Activated naive CD4-positive, alpha-beta T cell (primary cell): ENCODE measurements at places on chromosomes 1 and 21.

DNA sequence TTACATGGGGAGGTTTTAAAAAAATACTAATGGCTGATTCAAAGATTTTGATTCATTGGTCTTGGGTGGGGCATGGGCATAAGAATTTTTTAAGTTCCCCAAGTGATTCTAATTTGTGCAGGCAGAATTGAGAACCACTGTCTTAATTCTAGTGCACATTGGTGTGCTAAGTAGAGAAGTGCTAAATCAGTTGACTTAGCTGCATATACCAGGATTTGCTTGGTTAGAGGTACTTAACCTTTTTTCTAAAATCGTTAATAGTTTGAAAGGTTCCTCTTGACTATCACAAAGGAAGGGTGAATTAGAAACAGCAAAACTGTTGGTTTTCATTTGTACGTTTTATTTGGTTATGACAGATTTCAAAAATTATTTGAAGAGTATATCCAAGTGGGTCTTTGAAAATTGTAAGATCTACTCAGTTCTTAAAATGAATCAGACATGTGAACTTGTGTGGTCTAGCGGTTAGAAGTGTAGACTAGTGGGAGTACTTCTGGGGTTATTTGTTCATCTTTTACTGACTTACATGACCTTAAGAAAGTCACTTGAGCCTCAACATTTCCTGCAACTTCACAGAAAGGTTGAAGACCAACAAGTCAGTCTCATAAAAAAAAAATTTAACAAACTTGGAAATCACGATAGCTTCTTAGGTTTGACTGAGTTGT, 66.7 kb downstream of the RPAP2 start:
- no peak for DNase-seq

- DNase-seq: no peak
Measured at GRCh38 chr1:224447251-224447650, 12.7 kb upstream of the WDR26 start.

DNA sequence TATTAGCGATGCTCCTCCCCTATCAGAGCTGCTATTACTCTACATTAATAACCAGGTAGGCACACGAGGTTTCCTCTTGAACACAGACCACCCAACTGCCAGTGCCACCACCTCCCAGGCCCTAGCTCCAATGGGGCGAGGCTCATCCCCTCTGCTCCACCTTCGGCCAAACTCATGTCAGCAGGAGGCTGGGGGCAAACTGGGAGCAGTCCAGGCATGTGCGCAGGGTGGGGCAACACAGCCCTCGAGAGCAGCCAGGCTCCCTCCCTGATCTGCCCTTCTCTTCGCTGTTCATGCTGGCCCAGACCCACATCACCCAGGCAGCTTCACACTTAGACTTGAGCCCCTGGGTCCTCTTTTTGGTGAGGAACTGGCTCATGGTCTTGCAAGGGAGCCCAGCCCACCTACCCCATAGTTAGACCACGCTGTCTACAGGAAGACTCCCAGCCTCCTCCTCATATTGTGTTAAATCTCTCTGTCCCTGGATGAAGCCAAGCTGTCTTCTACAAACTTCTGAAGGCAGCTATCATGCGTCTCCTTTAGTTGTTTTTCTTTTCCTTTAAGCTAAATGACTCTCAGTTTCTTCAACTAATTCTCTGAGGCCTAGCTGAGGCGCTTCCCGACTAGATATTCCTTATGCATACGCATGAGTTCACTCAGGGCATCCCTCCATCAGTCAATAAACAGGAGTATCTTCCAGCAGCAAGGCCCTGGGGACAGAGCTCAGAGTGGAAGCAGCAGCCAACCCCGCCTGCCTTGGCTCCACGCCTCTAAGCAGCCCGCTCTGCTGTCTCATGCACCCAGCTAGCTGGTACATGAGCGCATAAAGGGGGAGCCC, 12.0 kb downstream of the TMEM9 start:
- DNase-seq: no peak

- no peak for DNase-seq
Measured at GRCh38 chr1:27575840-27576331, 28.1 kb downstream of the AHDC1 start.

- DNase-seq: no peak
Measured at GRCh38 chr1:30847358-30847972, 61.1 kb downstream of the SDC3 start.
